Caco-2 (cell line): ENCODE measurements at places on chromosomes 2 and 18. TPM values are rescaled to one million over a fixed set of nuclear protein-coding genes. Genes with fewer than 3 reads are reported as not detected.

DNA sequence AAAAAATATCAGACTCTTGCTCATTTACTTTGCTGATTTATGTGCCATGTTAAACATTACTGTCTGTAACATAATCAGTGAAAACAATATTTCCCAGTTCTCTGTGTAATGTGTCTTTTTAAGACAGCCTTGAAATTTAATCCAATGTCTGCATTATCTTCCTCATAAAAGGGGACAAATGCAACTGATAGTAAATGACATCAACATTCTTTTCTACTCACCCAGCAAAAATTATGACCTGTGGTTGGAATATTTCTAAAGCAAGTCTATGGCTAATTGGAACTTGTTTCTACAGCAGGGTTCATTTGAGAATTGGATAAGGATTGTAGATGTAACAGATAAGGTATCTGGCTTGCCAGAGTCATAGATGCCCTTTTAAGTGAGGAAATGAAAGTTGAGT lies 34.8 kb downstream of the C1D start:
- DNase-seq, result no peak

DNA sequence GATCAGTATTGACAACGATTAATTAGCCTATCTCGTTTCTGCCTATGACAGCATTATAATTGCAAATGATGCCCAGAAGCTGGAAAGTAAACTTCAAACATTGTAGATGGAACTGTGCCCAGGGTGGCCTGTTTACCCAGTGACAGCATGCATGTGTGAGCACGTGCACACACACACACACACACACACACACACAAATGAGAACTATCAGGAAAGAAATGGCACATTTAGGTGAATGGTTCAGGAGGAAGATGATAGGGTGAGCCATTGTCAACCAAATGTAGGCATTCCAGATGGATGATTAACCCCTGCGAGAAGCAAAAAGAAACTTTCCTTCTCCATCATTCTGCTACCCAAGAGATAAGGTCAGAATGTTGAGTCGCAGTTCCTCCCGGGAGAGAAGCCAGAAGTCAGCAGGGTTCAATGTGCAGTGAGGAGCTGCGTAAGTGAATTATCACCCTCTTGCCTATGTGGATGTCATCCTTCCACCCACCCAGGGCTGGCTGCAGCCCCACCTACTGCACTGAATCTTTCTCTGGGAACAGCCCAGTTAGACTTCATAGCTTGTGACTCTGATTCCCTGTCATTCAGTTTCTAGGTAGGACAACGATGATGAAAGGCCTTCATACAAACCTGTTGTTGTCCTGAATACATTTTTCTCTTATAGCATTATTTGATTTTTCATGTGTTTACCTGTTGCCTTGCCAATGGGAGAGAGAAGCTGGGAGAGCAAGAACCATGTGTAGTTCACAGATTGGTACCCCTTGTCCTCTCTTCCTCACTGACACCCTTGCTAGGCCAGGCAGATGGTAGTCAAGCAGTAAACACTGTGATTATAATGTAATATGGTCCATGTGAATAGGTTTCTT lies 3.5 kb upstream of the APOB start:
- no peak for DNase-seq

The CABYR gene
- 3.3 and 4.4 TPM in 2 replicates for total RNA-seq

The ZDBF2 gene
- 6.5 and 7.4 TPM in 2 replicates for total RNA-seq

GRCh38 chr2:222844323-222844722 lies 16.5 kb upstream of the ACSL3 start:
- no peak for DNase-seq

The LOXHD1 gene
- not detected in 2 replicates for total RNA-seq

DNA sequence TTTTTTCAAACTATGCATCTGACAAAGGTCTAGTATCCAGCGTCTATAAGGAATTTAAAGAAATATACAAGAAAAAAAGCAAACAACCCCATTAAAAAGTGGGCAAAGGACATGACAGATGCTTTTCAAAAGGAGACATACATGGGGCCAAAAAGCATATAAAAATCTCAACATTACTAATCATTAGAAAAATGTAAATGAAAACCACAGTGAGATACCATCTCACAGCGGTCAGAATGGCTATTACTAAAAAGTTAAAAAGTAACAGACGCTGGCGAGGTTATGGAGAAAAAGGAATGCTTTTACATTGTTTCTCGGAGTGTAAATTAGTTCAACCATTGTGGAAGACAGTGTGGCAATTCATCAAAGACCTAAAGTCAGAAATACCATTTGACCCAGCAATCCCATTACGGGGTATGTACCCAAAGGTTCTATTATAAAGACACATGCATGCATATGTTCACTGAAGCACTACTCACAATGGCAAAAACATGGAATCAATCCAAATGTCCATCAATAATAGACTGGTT lies 643.1 kb upstream of the LRRTM1 start:
- DNase-seq, result no peak

DNA sequence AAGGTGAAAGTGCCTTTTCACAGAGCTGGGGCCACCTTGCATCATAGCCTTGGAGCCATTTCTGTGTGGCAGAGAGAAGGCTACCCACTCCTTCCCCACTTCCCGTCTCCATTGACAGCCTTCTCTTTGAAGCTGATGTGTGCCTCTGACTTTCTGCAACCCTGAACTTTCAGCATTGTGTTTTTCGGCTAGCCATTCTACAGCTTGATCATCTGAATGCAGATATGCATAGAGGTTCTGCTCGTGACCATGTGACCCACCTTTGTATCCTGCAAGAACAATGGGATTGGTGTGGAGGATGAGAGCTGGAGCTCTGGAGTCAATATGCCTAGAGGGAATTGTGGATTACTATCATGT lies 69.1 kb upstream of the KCNE4 start:
- DNase-seq, result no peak

GRCh38 chr2:54482715-54483114 lies 26.6 kb downstream of the SPTBN1 start:
- DNase-seq, result no peak

The BOD1L2 gene
- not detected in 2 replicates for total RNA-seq

DNA sequence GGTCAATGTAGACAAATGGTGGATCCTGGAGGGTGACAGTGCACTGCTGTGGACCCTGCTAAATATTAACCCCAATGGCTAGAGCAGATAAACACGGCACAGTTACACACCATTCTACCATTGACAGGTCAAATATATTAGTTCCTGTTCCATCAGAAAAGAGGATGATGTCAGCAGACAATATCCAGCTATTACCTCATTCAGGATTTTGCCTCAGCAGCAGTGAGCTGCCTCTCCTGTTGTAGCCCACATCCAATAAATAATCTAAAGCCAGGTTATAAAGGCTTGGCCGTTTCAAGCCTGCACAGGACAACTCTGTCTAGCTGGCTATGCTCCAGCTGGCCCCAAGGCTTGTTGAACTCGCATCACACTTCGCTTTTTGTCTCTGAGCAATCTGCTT lies 31.6 kb upstream of the NETO1 start:
- no peak for DNase-seq

The PLCL1 gene
- total RNA-seq, result 1.6 TPM in 2 replicates

DNA sequence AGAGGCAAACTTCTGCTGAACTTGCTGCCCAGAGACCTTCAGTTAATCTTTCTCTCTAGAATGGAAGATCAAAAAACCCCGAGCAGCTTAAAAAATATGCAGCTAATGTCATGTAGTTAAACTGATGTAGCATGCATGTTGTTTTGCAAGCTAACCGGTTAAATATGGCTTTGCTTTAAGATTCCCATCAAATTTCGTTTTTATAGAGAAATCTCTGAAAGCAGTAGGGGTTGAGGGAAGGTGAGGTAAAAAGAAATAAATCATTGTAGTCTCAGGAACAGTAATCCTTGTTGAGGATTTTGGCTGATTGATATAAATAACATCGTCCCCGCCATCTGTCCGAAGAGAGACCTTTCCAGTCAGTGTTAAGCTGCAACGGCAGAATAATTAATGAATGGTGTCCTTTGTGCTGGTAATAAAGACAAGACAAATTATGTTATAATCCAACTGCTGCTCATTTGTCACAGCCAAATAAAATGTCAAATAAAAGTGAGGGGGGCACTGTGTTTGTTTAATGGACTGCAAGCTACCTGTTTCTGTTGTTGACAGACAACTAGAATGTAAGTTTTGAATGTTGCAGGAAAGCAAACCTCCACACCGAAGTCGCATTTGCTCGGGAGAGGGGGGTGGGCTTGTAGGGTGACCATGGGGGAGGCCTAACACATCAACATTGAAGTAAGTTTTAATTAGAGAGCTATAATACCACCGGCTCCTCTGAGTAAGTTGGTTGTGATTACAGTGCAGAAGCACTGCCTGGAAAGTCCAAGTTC lies 555.5 kb downstream of the ARHGAP15 start:
- DNase-seq, result no peak

The RGPD5 gene
- total RNA-seq, result 62.0 TPM in 2 replicates

GRCh38 chr2:79984476-79984875 lies 320.1 kb downstream of the LRRTM1 start:
- no peak for DNase-seq

The MAP3K20 gene
- 41.5 and 44.5 TPM in 2 replicates for total RNA-seq

The SERPINB4 gene
- total RNA-seq, result not detected in 2 replicates

The SERPINB3 gene
- not detected in 2 replicates for total RNA-seq

DNA sequence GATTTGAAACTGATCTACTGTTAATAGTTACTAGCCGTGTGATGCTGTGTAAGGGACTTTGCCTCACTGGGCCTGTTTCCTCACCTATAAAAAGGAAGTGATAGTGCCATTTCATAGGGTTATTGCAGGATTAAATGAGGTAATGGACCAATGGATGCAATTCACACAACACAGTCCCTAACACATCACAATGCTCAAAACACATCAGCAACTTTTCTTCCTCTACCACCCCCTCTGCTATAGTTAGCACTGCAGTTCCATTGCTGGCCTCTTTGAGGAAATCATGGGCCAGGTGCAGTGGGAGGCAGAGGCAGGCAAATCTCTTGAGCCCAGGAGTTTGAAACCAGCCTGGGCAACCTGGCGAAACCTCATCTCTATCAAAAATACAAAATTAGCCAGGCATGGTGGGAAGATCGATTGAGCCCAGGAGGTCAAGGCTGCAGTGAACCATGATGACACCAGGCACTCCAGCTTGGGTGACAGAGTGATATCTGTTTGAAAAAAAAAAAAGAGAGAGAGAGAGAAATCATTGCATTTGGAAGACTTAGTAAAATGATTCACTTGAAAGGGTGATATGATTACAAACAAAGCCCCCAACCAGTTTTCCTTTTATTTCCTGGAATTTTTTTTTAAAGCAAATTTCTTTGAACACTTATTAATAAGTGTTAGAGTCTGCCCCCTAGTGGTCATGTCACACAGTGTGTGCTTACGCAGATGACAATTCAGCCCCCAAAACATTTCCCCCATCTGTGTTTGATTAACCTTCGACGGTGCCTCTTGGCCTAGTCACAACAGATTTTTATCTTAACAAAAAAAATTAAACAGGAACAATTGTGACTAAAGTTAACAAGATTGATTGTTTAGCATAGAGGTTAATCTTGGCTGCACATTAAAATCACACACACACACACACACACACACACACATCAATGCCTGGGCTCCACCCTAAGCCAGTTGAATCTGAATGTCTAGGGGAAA lies 88.6 kb upstream of the BCL11A start:
- DNase-seq, result peak; percentile 45

DNA sequence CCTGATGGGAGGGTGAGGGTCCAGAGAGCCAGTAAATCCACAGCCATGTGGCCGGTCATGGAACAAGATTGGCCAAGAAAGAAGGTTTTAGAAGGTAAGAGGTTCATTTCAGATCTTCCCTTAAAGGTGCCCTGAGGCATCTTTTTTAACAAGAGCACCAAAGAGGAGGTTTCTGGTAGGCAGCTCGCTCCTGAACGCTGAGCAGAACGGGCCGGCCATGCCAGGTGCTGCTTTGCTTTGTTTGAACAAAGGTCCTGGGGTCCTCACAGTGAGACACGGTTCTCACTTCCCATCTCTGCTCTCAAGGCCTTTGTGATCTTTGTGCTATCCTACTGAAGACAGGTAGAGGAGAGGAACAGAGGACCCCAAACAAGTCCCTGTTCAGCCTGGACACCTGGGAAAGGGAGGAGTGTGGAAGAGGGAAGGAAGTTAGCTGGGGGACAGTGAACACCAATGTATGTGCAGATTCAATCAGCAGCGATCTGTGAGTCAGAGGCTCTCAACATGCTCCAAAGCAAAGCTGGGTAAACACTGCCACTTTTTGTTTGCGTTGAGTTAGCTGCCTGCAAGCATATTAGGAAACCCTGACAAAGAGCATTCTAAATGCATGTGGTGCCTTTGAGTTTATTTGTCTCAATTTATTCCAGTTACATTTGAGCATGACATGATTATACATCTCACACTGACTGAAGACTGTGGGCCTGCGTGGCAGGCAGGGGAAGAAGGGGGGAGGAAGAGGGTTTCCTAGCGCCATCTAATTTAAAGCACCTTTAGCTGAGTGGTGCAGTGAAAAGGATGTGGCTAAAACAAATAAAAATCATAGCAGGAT lies 102.4 kb downstream of the ASB1 start:
- no peak for DNase-seq

DNA sequence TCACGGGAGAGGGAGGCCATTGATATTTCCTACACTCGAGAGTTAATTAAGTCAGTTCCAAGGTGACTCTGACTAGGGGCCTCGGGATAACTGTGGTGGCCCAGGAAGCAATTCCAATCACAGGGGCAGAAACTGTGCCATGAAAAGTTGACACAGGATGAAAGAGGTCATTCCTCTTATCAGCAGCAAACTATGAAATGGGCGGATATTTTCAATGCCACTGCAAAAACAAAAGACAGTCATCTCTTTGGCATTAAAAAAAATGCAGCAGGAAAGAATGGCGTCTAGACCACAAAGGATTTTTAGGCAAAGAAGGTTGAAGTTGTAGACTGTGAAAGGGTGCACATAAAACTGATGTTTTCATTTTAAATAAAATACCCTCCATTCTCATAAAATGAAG lies 50.0 kb downstream of the TGIF1 start:
- no peak for DNase-seq

The FOXI3 gene
- 0.14 TPM in 1 of 2 replicates, not detected in the other for total RNA-seq

The MAL gene
- not detected in 2 replicates for total RNA-seq

DNA sequence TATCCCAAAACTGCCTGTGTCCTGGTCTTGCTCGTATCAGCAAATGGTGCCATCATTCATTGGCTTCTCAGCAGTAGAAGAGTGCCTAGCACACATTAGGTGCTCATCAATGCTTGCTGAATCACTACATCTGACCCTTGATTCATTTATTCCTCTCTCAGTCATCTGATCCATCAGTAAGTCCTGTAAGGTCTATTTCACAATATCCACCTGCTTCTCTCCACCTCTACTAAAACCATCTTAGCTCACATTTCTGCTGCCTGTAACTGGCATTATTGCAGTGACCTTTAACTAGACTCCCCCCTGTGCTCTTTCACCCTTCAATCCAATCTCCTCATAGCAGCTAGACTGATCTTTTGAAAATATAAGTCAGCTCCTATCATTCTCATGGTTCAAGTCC lies 387.6 kb upstream of the SPRED2 start:
- no peak for DNase-seq

The CHRNG gene
- total RNA-seq, result not detected in 2 replicates

- no peak for DNase-seq
Measured at GRCh38 chr18:48208432-48209140, 200.6 kb downstream of the ZBTB7C start.

The GPR39 gene
- total RNA-seq, result 26.8 and 28.7 TPM in 2 replicates

DNA sequence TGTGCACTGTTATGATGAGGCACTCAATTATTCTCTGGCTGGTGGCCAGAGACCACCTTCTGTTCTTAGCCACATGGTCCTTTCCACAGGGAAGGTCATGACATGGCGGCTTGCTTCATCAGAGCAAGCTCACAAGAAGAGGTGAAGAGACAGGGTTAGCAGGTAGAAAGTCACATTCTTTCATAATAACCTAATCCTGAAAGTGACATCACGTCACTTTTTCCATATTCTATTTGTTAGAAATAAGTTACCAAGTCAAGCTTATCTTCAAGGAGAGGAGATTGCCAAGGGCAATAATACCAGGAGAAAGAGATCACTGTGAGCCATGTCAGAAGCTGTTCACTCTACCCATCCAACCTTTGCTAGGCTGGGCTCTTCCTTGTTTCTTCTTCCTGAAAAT lies 139.4 kb downstream of the OSR1 start:
- no peak for DNase-seq

The SPDYA gene
- 1.5 and 2.0 TPM in 2 replicates for total RNA-seq

The ATIC gene
- total RNA-seq, result 318 and 325 TPM in 2 replicates
